Hematopoietic multipotent progenitor cell treated with erythropoietin and hydrocortisone succinate and interleukin-3 and kit ligand, for 17 days (in vitro differentiated cells): ENCODE measurements at places on chromosomes 4 and X.

DNA sequence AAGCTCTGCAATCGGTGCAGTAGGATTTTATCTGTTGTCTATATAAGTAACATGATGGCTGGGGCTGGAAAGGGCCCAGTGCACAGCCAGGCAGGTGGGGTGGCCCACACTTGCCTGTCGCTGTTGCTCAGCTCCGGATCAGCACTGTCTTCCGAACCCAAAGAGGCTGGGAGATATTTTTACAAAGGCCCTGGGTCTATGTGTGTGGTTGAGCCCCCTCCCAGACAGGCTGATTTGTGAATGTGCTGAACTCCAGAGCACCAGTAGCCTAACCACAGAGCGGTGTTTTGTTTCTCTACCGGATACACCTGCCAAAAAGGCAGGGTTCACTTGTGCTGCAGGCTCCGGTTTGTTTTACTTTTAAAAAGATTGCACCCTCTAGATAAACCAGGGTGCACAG lies 33.5 kb upstream of the CHRNA9 start:
- DNase-seq = no peak

GRCh38 chrX:8424912-8425311 lies 39.7 kb upstream of the VCX3B start:
- DNase-seq = no peak

GRCh38 chr4:101414496-101414895 lies 67.2 kb upstream of the PPP3CA start:
- DNase-seq = no peak

GRCh38 chrX:23575281-23575680 lies 92.0 kb upstream of the PRDX4 start:
- DNase-seq = no peak

DNA sequence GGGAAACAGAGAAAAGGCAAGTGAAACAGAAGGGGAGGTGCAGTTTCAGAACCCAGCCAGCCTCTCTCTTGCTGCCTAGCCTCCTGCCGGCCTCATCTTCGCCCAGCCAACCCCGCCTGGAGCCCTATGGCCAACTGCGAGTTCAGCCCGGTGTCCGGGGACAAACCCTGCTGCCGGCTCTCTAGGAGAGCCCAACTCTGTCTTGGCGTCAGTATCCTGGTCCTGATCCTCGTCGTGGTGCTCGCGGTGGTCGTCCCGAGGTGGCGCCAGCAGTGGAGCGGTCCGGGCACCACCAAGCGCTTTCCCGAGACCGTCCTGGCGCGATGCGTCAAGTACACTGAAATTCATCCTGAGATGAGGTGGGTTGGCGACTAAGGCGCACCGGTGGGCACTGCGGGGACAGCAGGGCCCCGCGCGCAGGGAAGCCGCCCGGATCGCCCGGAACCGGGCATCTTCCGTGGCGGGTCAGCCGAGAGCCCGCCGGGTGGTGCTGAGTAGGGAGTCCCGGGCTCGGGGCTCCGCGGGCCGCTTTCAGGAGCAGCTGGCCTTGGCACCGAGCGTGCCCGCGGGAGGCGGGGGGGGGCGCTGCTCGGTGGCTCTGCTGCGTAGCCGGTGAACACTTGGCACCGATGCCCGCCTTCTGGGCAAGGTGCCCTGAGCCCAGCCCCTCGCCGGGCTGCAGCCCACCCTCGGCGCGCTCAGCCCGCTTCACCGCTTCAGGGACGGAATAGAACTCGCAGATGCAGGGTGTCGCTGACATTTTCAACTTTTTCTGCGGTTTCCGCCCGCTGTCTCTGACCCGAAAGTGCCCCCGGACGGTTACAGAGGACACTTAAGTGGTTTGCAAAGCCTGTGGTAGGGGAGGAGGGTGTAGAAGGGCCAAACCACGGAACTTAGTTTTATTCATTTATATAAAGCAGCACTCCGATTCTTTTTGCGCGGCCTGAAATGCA lies at the start of gene CD38:
CD38 (plus strand) TSS at position 40 of the 953 bp plus-strand sequence; CDS start at position 127, 87 bp downstream.
- DNase-seq = no peak

GRCh38 chr4:162350331-162350730 lies 186.5 kb upstream of the FSTL5 start:
- DNase-seq = no peak

DNA sequence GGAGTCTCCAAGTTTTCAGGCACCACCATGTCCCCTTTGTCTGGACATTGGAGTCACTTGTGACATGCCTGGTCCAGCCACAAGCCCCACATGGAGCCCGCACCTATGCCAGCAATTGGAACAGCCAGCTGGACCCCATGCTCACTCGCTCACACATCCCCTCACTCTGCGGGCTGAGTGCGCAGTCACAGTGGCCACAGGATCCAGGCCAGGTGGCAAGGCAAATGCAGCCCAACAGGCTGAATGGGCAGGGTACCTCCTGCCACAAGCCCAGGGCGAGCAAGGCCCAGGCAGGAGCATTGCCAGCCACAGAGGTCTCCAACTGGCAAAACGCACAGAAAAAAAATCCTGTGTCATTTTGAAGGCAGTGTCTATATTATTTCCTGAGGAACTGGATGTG lies 82.0 kb downstream of the ANXA10 start:
- no peak for DNase-seq

- DNase-seq = no peak
These were observed 10.7 kb upstream of the SPCS3 start for GRCh38 chr4:176309046-176309445.

DNA sequence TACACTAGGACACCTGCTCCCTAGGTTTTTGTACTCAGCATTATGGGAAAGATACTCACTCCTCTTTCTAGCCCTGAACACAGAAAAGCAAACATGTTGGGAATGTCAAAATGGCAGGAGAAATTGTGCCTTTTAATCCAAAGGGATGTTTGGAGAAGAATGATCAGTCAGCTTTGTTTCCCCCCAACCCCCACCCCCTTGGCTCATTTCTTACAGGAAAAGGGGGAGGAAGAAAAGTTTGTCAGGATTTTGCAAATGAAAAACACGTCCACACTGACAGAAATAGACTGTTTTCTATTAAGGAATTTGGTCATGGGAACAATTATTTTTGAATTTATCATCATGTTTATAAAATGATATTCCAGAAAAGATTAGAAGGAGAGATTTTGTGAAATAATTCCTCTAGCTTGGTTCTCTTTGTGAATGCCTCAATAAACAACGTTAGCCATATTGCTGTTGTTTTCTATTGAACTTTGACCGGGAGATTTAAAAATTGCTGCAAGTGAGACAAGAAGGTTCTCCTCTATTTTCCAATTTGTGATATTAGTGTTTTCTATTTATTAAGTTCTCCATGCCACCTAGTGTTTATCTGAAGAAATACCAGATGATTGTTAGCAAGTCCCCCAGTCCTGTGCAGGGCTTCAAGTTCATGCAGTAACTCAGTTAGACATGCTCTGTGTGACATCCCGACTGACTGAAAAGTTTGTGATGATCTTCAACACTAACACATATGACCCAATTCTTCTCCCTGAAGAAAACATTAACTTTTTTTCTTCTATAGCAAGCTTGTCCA lies 31.3 kb upstream of the TFDP3 start:
- DNase-seq = no peak

DNA sequence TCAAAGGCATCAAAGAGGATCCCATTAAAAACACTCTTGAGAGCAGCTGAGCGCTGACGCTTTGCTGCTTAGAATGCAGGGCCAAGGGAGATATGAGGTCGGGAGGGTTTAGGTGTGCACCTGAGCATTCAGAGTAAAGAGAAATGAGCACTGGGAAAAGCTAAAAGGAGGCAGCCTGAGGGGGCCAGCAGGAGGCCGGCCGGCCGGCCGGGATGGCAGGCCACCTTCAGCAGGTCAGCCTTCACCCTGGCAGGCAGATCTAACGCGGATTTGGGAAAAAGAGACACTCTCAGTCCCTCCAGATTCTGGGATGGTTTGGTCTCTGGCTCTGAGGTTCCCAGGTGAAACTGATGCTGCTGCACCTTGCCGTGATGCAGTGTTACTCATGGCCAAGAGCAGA lies 393.5 kb downstream of the TRIML1 start:
- no peak for DNase-seq
